ENCODE measurements at places on chromosomes 4 and X.

DNA sequence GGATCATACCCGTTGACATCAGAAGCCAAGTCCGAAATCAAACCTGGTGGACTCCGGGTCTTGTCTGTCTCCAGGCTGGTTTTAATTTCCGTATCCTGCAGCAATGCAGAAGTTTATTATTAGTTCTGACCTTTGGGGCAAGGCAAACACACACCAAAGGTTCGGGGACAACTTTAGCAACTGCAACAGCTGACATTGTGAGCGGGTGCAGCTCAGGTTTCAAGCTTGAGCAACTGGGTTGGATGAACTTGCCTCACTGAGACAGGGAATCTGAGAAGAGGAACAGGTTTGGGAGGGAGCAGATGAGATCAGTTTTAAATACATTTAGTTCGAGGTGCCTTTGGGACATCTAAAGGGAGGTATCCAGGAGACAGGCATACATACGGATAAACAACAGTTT is 110.7 kb downstream of the GNL3L start:
- no peak for DNase-seq

DNA sequence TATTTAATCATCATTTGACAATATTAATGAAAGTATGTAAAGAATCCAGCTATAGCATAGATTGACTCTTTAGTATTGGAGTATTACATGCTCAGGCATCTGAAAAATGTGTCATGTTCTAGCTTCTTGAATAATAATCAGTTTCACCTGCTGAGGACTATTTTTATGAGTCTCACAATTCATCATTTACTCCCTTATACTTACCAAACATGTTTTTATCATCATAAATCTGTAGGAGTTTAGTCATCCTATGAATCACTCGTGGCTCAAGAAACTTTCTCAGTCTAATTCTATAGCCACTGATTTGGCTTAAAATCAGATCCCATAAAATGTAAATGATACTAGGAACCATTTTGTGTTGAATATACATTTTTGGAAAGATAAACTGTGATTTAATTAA is 1616.1 kb downstream of the C4orf33 start:
- no peak for DNase-seq

DNA sequence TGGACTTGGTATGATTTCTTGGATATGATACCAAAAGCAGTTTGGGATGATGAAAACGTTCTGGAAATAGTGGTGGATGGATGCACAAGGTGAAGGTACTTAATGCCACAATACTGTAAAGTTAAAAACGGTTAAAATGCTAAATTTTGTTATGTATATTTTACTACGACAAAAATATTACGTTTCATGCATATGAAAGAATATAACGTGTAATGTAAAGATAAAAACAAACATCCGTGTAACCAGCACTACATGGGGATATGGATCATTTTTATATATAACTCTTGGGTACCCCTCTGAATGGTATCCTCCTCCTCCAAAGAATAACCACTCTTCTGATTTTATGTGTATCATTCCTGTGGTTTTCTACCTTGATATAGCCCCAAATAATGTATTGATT is 862 bp upstream of the CENPU start:
- no peak for DNase-seq

GRCh38 chrX:41875142-41875541 is 48.2 kb downstream of the CASK start:
- DNase-seq, result no peak

DNA sequence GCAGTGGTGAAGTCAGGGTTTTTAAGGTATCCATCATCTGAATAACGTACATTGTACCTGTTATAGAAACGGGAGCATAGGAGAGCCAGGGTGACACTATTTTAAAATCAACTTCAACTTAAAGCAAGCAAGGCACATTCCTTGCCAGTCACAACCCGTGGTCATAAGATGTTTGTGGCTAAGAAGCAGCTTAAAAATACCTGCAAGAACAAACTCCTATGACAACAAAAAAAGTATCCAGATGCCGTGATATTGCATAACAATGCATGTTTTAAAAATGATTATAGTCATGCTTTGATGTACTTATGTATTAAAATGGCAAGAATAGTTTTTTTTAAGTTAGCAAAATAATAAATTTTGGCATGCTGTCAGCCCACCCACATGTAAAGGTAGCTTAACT is 16.5 kb upstream of the SYNPO2 start:
- no peak for DNase-seq

GRCh38 chrX:137025930-137026329 is 7.9 kb downstream of the GPR101 start:
- no peak for DNase-seq

DNA sequence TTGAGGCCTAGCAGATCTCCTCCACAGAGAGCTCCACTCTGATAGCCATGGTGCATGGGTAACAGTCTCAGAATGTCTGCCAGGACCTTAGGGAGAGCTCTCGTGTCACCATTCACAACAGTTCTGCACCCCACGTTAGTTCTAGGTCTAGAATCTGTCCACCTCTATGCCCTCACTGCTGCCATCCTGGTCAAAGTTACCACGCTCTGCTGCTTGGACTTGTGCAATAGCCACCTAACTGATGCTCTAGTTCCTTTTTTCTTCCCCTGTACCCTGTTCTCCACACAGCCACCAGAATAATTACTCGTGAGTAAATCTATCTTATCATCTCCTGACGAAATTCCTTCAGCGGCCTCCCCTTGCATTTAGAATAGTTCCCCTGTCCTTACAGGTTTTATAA is 268.8 kb upstream of the GATB start:
- DNase-seq, result no peak

DNA sequence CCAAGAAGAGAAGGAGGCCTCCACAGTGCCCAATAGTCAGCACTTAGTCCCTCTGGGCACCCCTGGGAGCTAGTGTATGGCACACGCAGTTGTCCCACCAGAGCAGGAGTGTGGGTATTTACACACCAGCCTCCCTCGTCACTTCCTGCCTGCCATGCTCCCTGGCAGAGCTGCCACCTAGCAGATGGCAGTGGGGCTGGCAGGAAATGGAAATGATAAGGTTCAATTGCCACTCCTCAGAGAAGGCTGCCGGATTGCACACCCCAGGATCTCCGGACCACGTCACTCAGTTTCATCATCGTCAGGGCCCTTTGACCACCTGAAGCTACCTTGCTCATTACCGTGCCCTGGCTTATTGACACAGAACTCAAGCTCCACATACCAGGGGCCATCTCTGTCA is 173.3 kb upstream of the PSAPL1 start:
- no peak for DNase-seq

DNA sequence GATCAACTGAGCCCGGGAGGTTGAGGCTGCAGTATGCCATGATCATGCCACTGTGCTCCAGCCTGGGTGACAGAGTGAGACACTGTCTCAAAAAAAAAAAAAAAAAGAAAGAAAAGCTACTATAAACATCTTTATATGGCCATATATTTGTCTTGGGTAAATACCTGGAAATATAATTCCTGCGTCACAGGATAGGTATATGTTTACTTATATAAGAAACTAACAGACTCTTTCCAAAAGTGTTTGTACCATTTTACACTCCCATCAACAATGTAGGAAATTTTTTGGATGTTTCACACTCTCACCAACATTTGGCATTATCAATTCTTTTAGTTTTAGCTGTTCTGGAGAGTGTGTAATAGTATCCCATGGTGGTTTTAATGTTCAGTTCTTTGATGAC is 12.8 kb downstream of the P2RY4 start:
- no peak for DNase-seq

DNA sequence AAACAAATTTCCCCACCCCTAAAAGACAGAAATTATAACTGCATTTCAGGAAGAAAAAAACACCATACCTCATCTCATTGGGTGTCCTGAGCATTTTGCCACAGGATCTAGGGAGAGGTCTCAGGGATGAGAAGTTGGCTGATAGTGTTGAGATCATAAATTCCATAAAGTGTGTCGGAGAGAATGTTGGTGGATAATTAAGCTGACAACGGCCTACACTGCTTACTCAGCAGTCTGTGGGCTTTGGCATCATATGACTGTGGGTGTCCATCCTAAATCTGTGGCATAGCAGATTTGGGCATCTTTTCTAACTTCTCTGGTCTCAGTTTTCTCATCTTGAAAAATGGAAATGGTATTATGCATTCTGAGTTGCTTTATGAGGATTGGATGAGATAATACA is 12.3 kb downstream of the CENPVL3 start:
- DNase-seq, result no peak

GRCh38 chr4:6617246-6617645 is 23.2 kb upstream of the MRFAP1 start:
- DNase-seq, result no peak

DNA sequence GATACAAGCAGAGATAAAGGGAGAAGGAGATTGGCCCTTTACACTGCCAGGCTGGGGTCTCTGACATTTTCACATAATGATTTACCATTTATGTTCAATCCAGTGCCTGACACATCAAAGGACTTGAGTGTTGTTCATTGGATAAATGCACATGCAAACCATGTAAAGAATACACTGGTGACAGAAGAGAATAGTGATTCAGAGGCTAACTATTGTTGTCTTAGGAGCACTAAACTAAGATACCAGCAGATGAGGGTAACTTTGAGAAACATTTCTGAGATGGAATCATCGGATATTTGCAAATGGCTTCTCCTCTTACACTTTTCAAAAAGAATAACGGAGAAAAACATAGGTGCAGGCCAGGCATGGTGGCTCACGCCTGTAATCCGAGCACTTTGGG is 67.3 kb upstream of the HHIP start:
- DNase-seq, result no peak

GRCh38 chrX:69032601-69033000 is 132.7 kb downstream of the PJA1 start:
- DNase-seq, result no peak

DNA sequence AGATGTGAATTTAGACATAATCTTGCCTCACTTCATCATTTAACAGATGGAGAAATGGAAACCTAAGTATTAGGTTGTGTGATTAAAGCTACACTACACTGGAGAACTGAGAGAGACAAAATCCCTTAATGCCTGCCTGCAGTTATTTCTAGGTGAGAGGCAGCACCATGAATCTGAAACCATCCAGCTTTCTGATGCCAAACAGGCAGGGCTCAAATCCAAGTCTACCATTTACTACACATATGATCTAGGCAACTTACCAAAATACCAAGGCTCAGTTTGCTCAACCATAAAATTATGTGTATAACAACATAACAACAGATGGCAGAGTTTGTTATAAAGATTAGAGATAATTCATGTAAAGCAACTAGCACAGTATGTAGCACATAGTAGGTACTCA is 38.7 kb downstream of the GABRA4 start:
- no peak for DNase-seq

- DNase-seq, result no peak
Observed at GRCh38 chr4:186104114-186104889, at the start of gene FAM149A. FAM149A (plus strand) TSS chr4:186104704.

DNA sequence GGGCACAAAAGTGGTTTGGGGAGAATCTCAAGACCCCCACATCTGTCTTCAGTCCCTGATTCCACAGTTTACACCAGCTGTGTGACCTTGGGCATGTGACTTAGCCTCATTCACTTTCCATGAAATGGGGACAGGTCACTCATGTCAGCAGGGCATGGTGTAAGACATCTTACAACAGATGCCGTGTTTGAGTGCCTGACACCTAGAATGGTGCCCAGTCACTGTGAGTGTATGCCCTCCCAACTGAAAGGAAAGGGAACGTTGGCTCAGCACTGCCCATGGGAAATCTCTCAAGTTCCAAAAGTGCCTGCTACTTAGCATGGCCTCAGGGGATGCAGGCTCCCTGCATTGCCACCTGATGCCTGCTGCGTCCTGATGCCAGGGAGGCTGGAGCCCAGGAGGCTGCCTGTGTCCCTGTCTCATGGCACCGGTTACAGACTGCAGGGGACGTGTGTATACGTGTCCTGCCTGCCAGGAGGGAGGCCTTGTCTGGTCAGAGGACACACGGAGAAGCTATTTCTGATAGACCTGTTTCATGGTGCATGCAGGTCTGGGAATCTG is 32.2 kb downstream of the RNF4 start:
- DNase-seq, result no peak

GRCh38 chrX:19875050-19875431 is 12.4 kb downstream of the SH3KBP1 start:
- DNase-seq, result no peak

DNA sequence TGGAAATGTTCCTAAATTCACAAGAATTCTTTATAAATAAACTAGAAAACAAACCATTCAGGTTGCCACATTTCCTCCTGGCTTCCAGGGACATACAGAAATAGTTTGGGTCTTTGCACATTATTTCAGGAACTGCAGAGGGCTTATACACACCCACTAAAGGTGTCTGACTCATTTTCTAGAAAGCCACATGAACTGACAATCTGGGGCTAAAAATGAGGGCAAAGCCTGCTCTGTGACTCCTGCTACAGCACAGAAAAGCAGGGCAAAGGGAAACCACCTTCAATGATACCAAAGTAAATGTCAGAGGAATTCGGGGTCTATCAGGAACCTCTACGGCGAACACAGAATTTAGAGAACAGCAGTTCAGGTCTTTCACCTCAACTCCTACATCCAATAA is 112.2 kb upstream of the MAP3K15 start:
- no peak for DNase-seq

GRCh38 chr4:10164877-10165283 is 48.3 kb upstream of the WDR1 start:
- DNase-seq, result peak; percentile 76

GRCh38 chrX:103155201-103155600 is 59.7 kb upstream of the BEX4 start:
- no peak for DNase-seq

DNA sequence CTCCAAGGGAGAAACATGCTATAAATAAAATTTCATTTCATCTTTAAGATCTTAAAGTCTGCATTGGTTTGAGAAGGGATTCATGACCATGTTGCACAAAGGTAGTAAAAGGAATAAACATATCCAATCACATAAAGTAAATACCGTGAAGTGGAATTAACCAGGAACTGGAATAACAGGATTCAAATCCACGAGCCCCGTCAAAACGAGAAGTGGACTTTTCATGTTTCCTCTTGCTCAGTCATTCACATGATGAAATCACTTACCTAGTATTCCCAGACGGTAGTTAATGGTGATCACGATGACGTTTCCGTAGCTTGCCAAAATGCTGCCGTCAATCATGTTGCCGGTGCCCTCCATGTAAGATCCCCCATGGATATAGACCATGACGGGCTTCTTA is 199.7 kb downstream of the NLGN4X start:
- no peak for DNase-seq
